ENCODE measurements at places on chromosomes 16 and 17.
A peak's percentile ranks its signal among the peaks of the same experiment; 100 is the strongest.

DNA sequence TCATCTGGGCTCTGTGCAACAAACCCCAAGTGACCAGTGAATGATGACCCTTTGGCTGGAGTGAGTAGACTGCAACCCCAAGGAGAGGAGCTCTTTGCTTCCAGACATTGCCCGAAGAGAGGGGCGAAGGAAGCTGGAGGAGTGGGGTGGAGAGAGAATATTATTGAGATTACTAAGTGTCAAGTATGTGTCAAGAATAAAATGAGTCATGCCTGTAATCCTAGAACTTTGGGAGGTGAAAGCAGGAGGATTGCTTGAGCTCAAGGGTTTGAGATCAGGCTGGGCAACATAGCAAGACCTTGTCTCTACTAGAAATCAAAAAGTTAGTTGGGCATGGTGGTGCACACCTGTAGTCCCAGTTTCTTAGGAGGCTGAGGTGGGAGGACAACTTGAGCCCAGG lies 142.0 kb upstream of the CCL2 start:
- no peak for DNase-seq

DNA sequence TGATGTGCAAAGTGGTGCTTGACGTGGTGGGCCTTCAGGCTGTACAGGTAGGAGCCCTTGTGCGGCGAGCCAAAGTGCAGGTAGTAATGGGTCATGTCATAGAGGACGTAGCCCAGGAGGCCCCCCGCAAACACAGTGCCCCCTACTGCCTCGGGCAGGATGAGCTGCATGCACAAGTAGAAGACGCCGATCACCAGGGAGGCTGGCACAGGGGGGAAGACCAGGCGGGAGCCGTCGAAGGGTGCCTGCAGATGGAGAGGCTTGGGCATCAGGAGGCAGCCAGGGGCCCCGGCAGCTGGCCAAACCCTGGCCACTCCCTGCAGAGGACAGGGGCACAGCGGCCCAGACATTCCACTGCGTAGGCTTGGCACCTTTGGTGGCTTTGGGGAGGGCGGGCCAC lies 15.7 kb upstream of the MLKL start:
- DNase-seq = no peak

DNA sequence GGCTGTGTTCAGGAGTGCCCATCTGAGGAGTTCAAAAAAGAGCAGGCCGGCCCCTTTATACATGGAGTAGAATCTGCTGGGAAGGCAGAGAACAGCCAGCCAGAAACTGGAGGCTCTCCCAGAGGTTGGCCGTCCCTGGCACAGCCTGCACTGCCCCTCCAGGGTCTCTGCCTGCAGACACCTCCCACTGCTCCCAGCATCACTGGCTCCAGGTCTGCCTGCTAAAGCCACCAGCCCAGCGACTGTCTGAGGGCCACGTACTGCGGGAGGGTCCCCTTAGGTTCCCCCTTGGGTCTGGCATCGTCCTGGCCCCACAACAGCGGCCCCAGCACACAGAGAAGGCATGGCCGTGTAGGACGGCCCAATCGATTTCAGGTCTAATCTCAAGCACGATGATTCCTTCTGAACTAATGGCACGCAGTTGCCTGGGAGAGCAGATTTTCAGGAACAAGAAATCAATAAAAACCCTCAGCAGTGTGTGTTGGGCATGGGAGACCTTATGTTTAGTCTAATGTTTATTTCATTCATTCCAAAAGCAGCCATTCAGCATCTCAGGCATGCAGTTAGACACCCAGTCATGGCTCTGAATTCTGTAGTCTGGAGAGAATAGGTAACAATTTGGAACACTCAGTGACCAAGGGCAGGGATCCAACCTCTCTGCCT lies 95.6 kb downstream of the PGS1 start:
- DNase-seq = no peak

DNA sequence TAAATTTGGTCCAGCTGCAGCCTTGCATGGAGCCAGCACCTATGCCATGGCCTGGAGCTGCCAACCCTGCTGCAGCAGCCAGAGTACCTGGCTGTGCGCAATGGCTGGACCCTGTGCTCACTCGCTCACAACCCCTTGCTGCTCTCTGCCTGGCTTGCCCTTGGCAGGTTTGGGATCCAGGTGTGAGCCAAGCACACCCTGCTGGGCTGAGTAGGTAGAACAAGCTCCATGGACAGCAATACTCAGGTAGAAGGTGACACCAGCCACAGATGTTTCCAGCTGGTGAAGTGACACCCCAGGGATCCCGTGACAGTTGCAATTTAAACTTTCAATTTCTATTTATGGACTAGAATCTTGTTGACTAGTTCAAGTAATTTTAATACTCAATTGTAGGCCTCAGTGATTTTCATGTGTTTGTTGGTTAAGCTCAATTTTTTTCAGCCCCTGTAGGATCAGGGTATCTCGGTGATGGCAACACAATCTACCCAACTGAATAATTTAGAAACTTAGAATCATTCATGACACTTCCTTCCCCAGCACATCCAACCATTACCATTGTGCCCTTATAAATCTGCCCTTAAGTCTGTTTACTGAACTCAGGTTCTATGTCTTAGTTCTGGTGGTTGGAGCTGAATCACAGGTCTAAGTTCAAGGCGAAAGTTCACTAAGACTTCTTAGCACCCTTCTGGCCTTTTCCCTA lies 480.0 kb downstream of the PMP22 start:
- DNase-seq = no peak

DNA sequence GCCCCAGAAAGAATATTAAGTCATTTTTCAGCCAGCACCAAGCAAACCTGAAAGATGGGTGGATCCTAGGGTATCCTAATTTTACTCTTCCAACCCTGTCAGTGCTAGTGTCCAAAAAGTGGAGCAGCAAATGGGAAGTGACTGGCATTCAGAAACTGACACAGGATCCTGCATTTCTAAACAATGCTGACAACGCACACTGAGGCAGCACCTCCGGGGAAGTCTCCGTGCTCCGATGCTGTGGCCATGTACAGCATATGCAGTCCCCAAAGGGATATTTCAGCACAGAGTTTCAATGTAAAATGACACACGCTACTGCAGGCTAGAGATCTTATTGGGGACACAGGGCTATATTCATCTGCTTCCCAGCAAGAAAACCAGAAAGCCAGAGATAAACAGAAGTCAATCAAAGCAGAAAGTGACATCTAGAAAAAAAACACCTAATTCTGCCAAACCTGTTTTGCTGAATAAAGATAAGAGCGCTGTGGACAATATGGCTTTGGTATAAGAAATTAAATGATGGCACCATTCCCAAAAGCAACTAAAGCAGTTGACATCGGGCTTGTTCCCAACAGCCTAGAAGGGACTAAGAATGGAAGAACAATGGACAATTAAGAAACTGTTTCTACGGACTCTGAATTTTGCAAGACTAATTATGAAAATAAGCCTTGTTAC lies 17.3 kb downstream of the XYLT1 start:
- DNase-seq = no peak

GRCh38 chr17:39175695-39176093 lies 9.7 kb upstream of the ARL5C start:
- DNase-seq = no peak

DNA sequence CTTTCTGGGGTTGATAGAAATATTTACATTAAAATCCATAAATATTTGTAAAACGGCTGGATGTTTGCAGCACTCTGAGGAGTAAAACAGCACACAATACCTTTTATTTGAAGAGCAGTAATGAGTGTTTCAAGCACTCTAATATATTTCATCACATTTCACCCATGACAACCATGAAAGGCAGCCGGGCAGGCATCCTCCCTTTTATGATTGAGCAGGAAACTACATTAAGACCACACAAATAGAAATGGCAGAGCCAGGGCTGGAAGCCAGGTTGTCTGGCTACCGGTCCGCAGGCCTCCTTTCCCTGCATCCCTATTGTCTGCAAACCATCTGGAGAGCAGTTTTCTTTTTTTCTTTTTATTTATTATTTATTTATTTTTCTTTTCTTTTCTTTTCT lies 23.1 kb upstream of the GPRC5C start:
- DNase-seq = no peak

GRCh38 chr17:65966072-65966695 lies 225.7 kb downstream of the CEP112 start:
- no peak for DNase-seq

- no peak for DNase-seq
Measured at GRCh38 chr16:31354394-31355291, at the start of gene ITGAX. ITGAX (plus strand) TSS chr16:31355176; CDS start chr16:31355255, 79 bp downstream.

DNA sequence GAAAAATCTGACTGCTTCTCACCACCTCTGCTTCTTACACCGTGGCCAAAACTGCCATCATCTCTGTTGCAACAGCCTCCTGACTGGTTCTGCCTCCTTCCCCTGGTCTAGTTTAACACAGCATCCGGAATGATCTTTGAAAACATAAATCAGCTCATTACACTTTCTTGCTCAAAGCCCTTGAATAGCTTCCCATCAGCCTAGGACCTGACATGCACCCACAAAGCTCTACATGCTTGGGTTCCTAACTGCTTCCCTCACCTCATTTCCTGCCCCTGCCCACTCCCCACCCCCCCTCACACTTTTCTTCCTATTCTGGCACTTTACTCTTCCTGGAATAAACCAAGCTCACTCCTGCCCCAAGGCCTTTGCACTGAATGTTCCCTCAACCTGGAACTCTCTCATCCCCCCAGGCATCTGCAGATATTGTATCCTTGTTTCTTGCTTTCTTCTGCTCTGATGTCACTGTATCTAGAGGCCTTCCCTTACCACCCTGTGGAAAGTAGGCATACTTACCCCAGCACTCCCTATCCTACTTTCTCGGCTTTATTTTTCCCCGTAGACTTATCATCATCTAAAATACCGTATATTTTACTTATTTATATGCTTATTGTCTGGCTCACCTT lies 112.4 kb downstream of the FTO start:
- no peak for DNase-seq

DNA sequence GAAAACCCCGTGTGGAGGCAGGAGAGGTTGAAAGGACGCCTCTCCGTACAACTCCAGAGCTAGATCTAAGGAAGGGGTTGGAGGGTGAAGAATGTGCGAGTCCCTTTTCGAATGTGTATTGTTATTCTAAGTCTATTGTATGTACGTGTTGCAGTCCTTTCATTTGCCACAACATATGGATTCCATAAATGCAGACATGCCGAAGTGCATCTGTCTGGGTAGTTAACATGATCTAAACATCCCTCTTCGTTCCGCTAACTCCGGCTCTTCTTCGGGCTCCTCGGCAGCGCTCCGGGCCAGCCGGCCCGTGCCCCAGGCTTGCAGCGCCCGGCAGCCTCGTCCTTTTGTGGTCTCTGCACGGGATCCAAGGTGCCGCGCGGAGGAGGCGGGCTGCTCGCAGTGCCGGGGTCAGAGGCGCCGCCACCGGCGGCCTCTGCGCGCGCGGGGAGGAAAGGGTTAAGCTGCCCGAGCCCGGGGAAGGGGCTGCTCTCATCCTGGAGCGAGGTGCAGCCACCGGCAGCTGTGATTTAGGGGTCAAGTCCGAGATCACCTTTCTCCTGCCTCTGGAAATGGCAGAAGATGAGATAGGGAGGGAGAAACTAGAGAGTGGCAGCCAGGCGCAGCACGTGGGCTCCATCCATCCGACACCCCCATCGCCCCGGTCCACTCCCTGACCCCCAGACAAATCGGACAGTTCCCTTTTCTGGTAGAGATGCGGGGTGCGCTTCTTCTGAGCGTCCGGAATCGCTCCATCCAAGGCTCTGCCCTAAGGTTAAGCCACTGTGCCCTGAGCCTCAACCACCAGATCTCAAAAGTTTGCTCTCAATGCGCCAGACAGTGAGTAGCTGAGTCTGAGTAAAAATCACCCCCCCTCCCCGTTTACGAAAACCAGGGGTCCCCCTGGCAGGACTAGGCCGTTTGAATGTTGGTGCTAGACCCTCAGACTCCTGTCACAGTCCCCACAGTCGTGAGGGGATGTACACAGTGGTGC lies 15.1 kb upstream of the ZFHX3 start:
- no peak for DNase-seq

GRCh38 chr16:63239065-63239570 lies 1202.9 kb upstream of the CDH8 start:
- no peak for DNase-seq

GRCh38 chr17:73232587-73233373 lies 28.9 kb downstream of the CPSF4L start:
- DNase-seq = no peak

- peak; percentile 53 for DNase-seq
Measured at GRCh38 chr17:61366715-61367413, 32.8 kb upstream of the TBX2 start.

DNA sequence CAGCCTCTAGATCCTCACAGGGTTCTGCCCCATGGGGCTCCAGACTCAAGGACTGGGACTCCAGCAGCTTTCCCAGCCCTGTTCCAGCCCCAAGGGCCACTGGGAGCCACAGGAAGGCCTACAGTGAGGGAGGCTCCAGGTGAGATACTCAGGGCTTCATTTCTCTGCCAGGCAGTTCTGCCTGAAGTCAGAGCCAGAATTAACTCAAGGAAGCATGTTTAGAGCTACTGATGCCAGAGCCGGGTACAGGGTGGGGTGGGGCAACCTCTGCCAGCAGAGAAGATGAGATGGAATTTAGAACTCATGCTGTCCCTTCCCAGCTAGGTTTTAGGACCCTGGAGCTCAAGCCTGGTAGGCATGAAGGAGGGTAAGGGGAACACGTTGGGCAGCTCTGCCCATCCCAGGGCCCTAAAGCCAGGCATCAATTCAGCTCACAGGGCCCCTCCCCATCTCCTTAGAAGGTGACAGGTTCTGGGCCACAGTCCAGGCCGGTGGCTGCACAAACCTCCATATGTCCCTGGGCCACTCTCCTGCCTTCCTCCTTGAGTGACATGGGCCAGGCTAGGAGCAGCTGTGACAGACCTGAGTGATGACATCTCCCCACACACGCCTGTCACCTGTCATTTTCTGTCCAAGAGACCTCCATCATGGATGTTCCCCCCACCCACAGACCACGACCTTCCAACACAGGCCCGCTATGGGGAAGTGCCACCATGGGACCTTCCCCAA lies 24.5 kb upstream of the SPPL2C start:
- DNase-seq = no peak

GRCh38 chr17:81117672-81118198 lies 47.6 kb upstream of the PVALEF start:
- DNase-seq = no peak

GRCh38 chr16:46896314-46896968 lies 12.3 kb downstream of the GPT2 start:
- no peak for DNase-seq

GRCh38 chr16:270381-271255 lies 5.1 kb downstream of the RGS11 start:
- no peak for DNase-seq

DNA sequence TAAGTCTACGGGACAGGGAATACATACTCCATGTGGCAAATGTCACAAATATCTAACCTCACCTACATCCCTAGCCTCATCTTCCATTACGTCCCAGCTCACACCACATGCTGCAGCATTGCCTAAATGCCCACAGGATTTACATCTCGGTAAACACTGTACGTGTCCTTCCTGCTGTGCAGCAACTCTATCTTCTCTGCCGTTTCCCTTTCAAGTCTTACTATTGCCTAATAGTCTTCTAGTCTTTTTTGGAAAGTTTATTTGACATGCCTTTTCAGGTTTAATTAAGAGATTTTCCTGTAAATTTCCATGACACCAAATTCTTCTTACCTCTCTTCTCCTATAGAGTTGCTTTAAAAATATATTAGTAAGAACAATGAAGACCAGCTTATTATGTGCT lies 120.5 kb downstream of the HS3ST4 start:
- DNase-seq = peak; percentile 77

Measured in NCI-H526 treated with DMSO at 0.1 percent for 48 hours (cell line).